Frontal cortex (tissue), 4 donors: ENCODE measurements at places on chromosomes 16 and 17. TPM values are rescaled to one million over a fixed set of nuclear protein-coding genes. Genes with fewer than 3 reads are reported as not detected.

MBTD1 gene
- total RNA-seq = 64.4 TPM

TM4SF5 gene
- total RNA-seq = not detected

TP53TG3C gene
- total RNA-seq = not detected

- no peak for DNase-seq
These were observed 5.0 kb downstream of the RPL19 start for GRCh38 chr17:39205112-39205526.

- DNase-seq = no peak
These were observed 1.8 kb downstream of the ZNRF1 start for GRCh38 chr16:75000481-75001081.

GRCh38 chr17:58317421-58318064, 11.1 kb downstream of the TSPOAP1 start:
- no peak for DNase-seq

DNA sequence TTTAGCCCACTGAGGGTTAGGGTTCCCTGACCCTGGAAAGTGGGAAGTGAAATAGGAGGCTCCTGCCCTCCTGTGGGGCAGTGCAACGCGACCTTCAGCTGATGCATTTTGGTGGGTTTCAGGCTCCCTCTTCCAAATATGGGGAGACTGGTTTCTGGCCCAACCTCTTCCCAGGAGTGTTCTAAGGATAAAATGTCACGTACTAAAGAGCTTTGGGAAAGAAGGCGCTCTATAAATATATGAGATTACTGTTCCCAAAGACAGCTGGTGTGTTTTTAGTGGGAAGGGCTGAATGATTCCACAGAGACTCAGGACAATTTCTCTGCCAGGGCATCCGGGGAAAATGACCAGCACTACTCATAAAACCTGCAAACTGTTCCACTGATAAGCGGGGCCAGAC, 9.8 kb downstream of the SLC35B1 start:
- DNase-seq = no peak
